Stimulated activated CD8-positive, alpha-beta memory T cell treated with anti-CD3 and anti-CD28 coated beads, Interleukin-2, amount 100 ng/mL, for 1 hour (primary cell): ENCODE measurements at places on chromosomes 4 and X.
A peak's percentile ranks its signal among the peaks of the same experiment; 100 is the strongest.

DNA sequence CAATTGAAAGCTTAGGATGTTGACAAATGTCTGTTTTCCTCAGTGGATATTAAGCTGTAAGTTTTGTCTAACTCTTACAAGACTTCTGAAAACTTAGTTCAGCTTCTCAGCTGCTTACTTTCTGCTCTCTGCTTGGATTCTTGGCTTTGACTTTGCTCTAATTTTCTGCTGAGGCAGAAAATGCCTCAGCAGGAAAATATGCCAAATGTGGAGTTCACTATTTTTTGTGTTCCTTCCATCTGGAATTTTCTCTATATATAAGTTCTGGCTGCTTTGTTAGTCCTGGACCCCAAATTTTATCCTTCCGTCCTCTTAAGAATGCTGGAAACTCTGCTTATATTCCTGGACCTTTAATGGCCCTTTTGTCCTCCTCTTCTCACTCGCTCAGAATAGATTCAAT is 352.6 kb upstream of the NWD2 start:
- no peak for DNase-seq

GRCh38 chr4:57051524-57051923 is 58.7 kb downstream of the IGFBP7 start:
- DNase-seq = no peak

DNA sequence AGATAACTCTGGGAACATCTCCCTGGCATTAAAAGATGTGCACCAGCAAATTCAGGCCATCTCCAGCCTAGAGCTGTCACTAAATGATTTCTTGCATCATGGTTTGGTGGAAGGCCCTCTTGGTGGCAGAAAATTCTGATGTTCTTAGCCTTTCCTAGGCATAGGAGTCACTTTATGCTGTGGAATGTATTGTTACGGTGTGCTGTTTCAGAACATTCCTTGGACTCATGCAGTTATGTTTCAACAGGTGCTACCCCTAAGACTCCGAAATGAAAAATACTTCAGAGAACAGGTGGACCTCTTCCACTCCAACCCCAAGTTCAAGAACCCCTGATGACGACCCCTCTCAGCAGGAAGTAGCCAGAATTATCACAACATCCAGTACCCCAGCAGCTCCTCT is 20.3 kb upstream of the PAPSS1 start:
- no peak for DNase-seq

DNA sequence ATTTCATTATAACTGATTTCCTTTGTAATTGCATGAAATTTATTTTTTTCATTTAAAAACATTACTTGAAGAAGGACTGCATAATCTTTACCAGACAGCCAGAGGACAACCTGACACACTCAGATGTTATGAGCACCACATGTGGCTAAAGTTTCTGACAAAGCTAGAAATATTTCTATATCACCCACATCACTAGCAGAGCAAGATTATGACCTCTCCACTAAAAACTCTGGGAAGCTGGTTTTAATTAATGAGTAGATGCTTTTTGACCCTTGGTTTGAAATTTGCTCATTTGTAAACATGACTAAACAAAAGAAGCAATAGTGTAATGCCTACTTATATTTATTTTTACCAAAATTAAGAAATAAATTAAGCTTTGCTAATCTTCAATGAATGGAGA is 661.5 kb upstream of the EPHA5 start:
- no peak for DNase-seq

- no peak for DNase-seq
Measured at GRCh38 chr4:181293014-181293413, 950.2 kb upstream of the TENM3 start.

DNA sequence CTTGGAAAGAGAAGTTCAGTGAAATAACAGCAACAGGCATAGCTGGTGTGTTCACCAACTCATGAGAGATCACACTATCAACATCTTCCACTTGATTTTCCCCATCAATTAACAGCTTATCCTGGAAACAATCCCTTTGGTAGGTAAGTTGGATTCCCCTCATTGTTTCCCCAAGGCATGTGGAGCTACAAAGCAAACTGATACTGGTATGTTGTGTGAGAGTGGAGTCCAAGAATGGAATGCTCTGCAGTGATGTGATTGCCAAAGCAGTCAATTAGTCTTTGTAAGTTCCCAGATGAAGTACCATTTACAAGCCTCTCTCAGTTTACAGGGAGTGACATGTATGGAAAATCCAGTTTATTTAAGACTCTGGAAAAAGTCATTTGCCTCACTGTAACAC is 13.7 kb upstream of the XAGE2 start:
- DNase-seq = no peak

DNA sequence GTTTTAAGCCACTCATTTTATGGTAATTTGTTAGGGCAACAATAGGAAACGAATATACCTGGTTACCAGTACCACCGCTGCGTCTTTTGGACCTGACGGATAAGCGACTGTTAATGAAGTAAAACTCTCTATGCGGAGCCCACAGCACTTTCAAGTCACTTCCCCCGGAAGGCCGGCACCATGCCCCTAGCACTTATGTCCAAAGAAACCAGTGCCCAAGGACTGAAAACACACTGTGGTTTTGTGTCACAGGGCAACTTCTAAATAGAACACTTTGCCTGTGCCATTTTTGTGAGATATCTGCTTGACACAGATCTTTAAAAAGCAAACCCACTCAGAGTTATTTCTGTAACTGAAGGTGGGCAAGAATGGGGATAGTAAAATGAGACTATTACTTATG is 22.7 kb downstream of the SH3KBP1 start:
- no peak for DNase-seq

DNA sequence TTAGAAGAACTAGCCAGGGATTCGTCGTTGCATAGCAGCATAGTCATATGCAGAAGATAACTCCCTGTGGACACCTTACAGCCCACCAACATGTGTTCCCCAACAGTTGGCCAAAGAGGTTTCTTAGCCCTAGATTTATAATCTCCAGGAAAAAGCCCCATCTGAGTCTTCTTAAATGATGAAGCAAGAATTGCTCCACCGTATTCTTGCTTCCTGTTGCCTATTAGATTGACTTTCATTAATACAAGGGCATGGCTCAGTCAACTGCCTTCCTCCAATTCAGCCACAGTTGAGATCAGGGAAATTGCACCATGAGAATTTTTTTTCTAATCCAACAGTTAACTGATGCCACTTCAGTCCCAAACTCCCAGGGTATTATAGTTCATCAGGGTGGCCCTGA is 5.2 kb upstream of the AFF2 start:
- no peak for DNase-seq

DNA sequence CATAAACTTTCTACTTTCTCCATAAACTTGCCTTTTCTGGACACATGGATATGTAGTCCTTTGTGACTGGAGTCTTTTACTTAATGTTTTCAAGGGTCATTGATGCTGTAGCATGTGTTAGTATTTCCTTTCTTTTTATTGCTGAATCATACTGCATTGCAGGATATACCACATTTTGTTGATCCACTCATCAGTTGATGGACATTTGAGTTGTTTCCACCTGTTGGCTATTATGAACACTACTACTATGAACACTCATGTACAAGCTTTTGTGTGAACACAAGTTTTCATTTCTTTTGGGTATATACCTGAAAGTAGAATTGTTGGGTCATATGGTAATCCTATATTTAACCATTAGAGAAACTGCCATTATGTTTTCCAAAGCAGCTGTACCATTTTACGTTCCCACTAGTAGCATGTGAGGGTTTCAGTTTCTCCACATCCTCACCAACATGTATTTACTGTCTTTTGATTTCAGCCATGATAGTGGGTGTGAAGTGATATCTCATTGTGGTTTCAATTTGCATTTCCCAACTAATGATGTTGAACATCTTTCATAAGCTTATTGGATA is 26.3 kb upstream of the GPM6B start:
- no peak for DNase-seq

DNA sequence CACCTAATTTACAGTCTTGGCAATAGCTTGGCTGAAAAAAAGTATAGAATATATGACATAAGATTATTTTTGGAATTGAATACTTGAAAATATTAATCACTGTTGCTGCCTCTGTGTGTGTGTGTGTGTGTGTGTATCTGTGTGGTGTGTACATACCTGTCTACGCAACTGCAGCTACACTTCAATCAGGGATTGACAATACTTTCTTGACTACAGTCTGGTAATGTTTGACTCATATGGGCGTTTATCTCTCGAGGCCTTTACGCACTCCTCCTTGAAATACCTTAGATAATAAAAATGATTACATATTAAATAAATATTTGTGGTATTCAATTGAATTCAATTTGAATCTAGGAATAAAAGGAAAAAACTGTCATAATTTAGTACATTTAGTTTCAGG is 565.2 kb downstream of the PCDH18 start:
- no peak for DNase-seq

DNA sequence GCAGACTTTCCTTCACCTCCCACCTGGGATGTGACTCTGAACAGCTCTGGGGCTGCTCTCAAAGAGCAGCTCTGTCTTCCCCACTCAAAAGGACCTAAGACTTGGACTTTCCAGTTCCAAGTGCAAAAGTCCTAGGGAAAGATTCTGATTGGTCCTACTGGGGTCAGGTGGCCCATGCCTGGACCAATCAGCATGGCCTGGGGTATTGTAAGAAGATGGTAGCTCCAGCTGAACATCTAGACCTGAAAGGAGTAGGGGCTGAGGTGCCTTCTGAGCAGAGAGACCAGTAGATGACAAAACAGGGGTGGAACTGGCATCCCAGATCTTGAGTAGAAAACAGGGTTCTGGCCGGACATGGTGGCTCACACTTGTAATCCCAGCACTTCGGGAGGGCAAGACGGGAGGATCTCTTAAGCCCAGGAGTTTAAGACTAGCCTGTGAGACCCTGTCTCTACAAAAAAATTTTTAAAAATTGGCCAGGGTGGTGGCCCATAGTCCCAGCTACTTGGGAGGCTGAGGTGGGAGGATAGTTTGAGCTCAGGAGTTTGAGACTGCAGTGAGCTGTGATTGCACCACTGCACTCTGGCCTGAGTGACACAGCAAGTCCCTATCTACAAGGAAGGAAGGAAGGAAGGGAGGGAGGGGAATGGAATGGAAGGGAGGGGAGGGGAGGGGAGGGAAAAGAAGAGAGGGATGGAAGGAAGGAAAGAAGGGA is 27.4 kb upstream of the MRFAP1 start:
- no peak for DNase-seq

GRCh38 chrX:137945470-137945869 is 379.5 kb downstream of the ZIC3 start:
- no peak for DNase-seq

DNA sequence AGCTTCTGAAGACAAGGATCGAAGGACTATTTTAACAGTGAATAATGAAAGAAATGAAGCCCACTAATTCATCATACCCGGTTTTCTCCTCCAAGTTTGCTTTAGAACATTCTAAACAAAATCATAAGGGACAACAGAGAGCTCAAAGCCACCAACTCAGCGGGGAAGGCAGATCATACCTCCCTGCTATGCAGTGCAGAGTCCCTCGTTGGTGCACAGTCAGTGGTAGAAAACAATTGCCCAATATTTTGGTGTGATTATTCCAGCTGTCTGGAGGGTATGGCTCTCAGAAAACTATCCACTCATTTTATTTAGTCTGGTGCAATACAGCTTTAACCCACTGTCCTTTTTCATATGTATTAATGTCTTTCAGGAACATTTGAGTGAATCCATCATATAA is 59.3 kb upstream of the HPSE start:
- no peak for DNase-seq

- no peak for DNase-seq
Measured at GRCh38 chr4:88320224-88320779, 35.9 kb upstream of the PPM1K start.

DNA sequence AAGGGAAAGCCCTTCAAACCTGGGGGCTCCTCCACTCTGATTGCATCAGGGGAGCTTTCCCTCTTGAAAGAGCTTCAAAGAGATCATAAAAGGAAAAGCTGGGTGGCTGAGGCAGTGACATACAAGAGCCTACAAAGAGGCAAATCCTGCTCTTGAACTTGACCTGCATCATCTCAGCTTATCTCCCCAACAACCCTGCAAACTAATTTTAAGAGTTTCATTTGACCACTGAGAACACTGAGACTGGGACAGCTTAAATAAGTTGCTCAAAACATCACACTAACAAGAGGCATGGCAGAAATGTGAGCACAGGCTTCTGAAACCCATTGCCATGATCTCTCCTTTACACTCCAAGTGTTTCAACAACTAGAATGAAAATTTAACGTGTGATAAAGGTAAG is 101.6 kb upstream of the PPARGC1A start:
- no peak for DNase-seq

DNA sequence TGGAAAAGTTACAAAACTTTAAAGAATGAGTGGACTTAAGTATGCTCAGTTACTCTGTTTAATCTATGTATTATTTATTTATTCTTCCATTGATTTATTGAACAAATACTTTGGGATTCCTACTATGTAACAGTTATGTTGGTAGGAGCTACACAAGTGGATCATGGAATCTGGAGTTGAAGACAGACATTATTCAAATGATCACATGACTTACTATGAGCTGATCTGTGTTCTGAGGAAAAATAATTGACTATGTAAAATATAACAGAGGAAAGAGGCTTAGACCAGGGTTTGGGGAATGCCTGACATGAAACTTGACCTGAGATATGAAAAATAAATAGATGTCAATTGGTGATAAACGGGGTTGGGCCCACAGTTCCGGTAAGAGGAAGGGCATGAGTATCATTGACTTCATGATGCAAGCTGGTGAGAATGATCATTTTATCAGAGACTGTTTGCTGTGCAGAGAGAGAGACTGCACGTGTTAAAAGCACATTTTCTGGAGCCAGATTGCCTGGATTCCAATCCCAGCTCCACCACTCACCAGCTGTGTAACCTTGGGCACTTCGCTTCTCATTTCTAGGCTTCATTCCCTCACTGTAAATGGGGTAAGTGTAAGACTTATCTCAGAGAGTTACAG is 179.0 kb downstream of the SPCS3 start:
- DNase-seq = no peak

GRCh38 chr4:1216076-1216614 is 32.8 kb downstream of the CTBP1 start:
- DNase-seq = no peak

DNA sequence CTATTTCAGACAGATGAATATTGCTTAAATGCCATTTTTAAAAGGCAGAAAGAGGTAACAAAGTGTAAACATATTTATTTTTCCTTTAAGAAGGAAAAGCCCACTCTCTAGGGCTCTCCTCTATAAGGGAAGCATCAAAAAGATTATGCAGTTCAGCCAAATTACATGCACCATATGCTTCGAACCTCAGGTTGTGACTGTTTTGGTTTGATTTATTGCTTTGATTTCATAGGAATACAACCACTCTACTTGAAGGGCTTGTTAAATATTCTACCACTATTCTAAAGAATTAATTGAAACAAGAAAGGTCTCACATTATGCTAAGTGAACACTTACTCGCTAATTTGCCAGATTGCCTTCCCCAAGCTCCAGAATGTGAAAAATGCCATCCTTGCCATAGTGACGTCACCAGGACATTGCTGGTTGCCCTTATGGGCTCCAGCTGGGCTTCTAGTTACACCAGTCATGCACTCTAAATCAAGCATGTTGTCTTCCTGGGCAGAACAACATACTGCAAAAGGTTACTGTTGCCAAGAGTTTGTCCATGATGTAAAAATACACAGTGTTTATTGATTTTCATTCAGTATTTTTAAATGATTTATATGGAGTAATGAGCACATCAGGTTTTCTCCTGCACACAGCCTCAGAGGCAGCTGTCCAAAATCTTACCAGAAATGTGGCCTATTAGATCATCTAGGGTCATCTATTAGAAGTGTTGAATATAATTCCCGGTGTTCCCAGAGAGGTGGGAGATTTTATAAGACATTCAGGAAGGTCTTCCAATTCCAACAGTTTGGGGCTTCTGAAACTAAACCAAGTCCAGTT is 164.4 kb upstream of the RAPGEF2 start:
- no peak for DNase-seq

- DNase-seq = no peak
Measured at GRCh38 chrX:129249563-129249962, 273.7 kb downstream of the SMARCA1 start.

GRCh38 chr4:15961781-15962510 is 1.0 kb downstream of the FGFBP2 start:
- peak; percentile 15 for DNase-seq
